Activated naive CD8-positive, alpha-beta T cell treated with anti-CD3 and anti-CD28 coated beads, Interleukin-2, amount 50 U/mL, for 16 hours (primary cell): ENCODE measurements at places on chromosomes 3 and 15.
A peak's percentile ranks its signal among the peaks of the same experiment; 100 is the strongest.

GRCh38 chr3:21893242-21893641, 142.2 kb upstream of the ZNF385D start:
- no peak for DNase-seq

GRCh38 chr3:195142519-195142918, 128.4 kb downstream of the XXYLT1 start:
- DNase-seq, result no peak

DNA sequence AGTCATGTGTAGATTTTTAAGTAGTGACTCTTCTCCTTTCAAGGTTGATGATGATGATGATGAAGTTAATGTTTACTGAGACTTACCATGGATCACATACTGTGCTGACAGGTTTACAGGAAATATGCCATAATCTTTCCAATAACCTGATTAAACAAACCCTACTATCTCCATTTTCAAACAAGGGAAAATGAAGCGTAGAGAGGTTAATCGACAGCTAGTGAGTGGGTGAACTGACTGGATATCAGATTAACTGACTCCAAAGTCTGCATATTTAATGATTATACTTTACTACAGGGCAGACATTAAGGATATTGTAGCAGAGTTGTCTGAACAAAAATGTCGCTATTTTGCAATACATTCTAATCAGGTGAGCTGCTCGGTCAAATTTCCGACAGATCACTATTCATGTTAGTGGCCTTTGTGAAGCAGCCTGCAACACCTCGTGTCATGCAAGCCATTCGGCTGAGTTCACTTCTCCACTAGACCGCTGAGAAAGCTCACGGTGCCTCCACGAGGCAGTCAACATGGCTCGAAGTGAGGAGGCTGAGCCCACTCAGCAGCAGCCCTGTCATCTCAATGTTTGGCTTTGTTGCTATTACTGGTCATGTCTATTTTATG, 264.2 kb downstream of the NFKBIZ start:
- no peak for DNase-seq

- no peak for DNase-seq
Measured at GRCh38 chr3:24180616-24181015, 235.5 kb downstream of the NR1D2 start.

DNA sequence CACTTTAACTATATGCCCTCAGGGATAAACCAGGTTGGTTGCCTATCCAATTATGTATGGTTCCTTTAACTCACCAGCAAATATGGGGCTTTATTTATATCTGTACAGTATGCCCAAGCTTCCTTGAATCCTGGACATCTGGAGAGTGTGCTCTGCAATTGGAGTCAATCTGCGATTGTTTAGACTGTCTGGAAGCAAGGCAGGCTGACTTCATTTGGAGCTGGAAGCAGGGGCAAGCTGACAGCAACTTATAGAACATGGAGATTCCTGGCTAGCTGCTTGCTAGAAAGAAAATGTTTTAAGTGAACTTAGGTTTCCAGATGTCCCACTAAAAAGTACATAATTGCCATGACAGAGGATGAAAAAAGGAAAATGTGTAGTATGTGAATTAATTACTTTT, 63.7 kb upstream of the TPRG1 start:
- DNase-seq, result no peak

GRCh38 chr15:38354315-38354929, 99.5 kb upstream of the FAM98B start:
- DNase-seq, result no peak

DNA sequence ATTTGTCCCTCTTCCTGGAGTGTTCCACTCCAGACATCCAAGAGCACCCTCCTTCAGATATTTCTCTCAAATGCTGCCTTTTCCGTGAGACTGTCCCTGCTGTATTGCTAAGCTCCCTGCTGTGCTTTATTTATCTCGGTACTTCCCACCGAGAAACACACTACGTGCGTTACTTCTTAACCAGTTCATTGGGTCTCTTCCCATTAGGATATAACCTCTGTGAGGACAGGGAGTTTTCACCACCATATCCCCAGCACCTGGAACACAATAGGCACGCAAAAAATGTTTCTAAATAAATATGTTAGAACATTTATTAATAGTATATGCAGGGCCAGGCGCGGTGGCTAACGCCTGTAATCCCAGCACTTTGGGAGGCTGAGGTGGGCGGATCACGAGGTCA, 308.7 kb upstream of the IL12A start:
- no peak for DNase-seq

DNA sequence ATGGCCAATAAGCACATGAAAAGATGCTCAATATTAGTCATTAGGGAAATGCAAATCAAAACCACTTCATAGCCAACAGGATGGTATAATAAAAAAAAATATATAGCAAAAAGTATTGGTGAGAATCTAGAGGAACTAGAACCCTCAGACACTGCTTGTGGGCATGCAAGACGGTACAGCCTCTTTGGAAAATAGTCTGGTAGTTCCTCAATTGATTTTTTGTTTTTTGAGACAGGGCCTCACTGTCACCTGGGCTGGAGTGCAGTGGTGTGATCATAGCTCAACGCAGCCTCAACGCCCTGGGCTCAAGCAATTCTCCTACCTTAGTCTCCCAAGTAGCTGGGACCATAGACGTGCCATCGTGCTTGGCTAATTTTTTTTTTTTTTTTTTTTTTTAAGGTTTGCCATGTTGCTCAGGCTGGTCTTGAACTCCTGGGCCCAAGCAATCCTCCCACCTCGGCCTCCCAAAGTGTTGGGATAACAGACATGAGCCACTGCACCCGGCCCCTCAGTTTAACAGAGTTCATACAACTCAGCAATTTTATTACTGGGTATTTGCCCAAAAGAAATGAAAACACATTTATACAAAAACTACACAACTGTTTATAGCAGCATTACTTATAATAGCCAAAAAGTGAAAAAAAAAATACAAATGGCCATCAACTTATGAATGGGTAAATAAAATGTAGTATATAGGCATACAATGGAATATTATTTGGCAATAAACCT, 5.1 kb downstream of the PRC1 start:
- DNase-seq, result no peak

DNA sequence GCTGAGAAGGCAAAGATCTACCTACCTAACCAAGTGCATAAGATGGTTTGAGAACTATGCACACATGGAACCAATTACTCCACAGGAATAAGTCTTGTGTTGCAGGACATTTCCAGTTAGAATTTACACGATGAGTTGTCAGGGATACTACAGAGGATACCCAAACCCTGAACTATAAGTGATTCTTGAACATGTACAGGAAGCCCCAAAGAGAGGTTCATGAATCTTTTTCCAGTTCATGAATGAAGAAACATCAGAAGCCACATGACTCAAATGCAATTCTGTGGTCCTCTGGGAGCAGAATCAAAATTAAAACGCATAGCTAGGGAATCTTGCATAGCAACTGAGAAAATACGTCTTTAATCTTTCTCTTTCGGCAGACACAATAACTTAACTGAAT, 114.1 kb upstream of the LMCD1 start:
- no peak for DNase-seq

- DNase-seq, result peak; percentile 82
Measured at GRCh38 chr3:129026728-129027543, 25.8 kb downstream of the EFCC1 start.

- DNase-seq, result no peak
Measured at GRCh38 chr3:56373386-56373785, 94.9 kb downstream of the ERC2 start.

DNA sequence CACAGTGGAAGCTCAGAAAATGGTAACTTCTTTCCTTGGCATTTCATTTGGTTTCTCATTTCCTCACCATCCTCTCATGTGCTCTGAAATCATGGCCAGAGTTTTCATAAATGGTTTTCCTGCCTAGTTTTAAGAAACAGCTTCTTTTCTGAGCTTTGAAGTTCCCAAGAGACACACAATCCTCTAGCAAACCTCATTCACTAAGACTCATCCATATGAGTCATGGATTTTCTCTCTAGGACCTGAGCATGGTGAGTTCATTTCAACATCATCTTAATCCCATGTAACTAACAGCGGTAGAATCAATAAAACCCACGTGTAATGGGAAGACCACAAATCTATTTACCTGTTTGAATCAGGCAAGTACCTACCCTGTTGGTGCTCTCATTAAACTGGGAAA, 274.5 kb upstream of the LRTM1 start:
- DNase-seq, result no peak

DNA sequence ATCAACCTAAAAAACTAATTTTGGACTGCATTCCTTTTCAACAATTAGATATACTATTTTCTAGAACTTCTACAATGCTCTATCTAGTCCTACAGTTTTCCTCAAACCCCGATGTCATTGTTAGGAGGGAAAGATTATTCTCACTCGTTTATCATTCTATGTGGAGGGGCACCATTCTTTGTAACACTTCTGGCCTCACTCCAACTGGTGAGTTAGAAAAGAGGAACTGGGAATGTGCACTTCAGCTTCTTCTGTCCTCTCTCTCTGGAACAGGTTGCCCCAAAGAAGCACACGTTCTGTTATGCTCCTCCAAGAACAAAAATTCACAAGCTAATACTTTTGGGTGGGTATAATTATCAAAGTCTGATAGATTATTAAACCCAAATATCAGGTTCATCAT, 137.9 kb downstream of the UACA start:
- no peak for DNase-seq

- no peak for DNase-seq
Measured at GRCh38 chr15:70068783-70069565, 28.7 kb downstream of the TLE3 start.

DNA sequence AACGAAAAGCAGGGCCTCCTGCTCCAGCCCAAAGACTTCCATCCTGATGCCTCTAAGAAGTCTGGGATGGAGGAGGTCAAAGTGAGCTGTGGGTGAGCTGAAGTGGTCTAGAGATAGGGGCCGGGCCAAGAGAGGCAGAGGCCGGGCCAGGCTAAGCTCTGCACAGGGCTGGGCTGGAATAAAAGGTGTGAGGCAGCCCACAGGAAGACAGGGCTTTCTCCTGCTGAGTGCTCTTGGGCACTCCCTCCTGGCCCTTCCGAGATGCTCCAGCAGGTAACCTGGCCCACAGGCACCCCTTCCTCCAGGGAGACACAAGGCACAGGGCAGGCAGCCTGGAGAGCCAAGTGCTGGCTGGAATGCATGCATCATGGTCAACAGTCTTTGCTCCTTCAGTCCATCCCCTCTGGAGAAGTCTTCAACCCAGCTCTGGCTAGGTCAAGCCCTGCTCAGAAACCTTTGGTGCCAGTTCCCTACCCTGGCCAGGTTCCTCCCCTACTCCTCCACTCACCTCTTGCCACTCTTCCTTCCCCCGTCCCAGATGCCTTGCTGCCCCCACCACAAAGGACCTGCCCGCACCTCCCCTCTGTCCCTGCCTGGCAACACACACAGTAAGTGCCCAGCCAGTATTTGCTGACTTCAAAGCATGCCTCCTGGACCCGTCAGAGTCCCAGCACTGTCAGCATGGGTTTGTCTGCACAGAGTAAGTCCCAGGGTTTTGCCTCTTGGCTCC, 93.6 kb downstream of the SEC22A start:
- no peak for DNase-seq

DNA sequence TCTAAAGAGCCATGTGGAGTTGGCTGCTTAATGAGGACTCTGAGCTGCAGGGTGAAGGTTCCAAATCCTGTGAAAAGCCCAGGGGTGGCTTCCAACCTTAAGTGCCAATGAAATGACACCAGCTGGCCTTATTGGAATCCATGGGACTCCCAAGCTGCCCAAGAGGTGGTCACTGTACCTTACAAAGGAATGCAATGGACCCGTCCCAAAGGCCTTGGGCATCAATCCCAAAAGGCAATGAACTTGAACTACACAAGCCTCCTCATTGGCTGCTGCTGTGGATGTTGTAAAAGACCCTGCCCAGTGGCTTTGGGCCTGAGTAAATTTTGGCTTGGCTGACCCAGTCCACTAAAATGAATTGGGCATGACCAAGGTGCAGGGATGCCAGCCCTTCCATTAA, 129.3 kb downstream of the WNT5A start:
- no peak for DNase-seq

DNA sequence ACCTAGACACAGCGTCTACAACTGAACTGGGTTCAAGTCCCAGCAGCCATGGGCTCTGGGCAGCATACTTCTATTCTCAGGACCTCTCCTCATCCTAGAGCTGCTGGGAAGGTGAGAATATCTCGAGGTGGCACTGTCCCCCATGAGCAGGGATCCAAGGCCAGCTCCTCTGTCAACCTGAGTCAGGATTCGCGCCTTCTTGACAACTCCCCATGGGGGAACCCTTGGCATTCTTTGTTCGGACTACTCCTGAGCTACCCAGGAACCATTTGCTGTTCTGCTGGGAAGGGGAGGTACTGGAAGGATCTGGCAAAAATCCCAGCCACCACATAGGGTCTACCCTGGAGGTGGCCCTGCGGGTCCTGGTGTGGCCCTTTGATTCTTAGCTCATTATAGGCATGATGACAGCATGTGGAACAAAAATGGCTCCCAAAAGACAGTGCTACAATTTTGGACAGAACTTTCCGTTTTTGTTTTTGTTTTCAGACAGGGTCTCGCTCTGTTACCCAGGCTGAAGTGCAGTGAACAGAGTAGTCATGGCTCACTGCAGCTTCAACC, 22.3 kb downstream of the PLXNB1 start:
- no peak for DNase-seq

- no peak for DNase-seq
Measured at GRCh38 chr3:64956711-64957325, 269.0 kb upstream of the ADAMTS9 start.

DNA sequence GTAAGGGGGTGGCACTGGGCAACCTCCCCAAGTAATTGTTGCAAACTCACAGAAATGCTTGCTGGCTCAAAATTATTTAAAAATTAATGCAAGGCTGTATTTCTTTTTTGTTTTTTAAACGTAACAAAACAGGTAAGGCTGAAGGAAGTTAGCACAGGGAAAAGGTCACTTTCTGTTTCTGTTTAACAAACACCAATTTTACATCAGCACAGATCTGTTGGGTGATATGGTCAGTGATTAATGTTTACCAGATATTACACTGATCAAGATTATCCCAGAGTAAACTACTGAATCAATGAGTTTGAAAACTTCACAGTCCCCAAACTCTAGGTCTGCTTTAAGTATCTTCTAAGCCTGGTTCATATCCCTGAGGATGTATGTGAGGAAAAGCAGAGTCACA, 558.0 kb downstream of the FOXP1 start:
- no peak for DNase-seq

GRCh38 chr3:144085964-144086363, 114.3 kb downstream of the DIPK2A start:
- DNase-seq, result no peak

DNA sequence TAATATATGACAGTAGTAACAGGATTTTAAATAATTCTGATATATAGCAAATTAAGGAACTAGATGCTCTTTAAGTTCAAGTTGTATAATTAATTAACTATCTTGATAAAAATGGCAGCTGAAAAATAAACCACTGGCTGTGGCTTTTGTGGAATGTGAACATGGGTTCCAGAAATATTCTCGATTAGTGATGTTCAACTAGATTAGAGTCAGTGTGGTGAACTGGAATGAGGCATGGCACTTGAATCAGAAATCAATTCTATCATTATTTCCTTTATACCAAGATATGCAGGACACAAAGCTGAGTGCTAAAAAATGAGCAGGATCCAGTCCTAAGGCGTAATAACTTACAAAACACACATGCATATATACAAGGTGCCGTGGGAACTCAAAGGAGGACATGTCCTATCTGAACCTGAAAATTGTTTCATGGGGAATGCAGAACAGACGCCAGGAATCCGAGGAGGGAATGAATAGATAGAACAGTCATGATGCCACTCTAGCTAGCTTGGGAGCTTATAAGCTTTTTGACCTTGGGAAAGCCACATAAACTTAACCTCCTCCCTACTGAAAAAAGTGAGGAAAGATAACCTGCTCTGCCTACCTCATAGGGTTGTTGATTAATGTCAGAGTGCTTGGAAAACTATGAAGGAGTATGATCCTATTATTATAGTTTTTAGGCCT, 402.4 kb downstream of the PLCL2 start:
- DNase-seq, result no peak

- no peak for DNase-seq
Measured at GRCh38 chr3:113005611-113006010, 14.8 kb downstream of the GTPBP8 start.

- DNase-seq, result no peak
Measured at GRCh38 chr3:12234192-12234591, 54.7 kb upstream of the PPARG start.
